Stimulated activated CD4-positive, alpha-beta T cell treated with anti-CD3 and anti-CD28 coated beads, TNF-alpha, amount 100 ng/mL, for 1 hour (primary cell): ENCODE measurements at places on chromosomes 4 and X.

DNA sequence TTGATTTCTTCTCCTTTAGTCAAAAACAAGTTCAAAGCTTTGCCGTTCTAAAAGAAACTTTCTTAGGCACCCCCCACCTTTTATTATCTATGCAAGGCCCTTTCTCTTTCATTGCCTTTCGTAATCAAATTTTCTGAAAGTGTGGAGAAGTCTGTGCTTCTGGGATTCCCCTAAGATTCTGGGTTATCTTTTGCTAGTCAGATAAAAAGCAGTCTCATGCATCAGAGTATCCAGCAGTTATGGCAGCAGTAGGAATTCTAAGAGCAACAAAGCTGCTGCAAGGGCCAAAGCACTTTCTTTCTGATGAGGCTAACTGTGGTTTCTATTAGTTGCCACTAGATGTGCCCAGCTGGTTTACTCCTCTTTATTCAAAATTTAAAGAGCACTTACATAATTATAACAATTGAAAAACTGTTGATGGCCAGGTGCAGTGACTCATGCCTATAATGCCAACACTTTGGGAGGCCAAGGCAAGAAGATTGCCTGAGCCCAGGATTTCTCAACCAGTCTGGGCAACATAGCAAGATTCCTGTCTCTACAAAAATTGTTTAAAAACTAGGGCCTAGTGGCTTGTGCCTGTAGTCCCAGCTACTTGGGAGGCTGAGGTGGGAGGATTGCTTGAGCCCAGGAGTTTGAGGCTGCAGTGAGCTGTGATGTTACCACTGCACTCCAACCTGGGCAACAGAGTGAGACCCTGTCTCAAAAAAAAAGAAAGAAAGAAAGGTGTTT is 296.2 kb downstream of the PAPSS1 start:
- DNase-seq: no peak

DNA sequence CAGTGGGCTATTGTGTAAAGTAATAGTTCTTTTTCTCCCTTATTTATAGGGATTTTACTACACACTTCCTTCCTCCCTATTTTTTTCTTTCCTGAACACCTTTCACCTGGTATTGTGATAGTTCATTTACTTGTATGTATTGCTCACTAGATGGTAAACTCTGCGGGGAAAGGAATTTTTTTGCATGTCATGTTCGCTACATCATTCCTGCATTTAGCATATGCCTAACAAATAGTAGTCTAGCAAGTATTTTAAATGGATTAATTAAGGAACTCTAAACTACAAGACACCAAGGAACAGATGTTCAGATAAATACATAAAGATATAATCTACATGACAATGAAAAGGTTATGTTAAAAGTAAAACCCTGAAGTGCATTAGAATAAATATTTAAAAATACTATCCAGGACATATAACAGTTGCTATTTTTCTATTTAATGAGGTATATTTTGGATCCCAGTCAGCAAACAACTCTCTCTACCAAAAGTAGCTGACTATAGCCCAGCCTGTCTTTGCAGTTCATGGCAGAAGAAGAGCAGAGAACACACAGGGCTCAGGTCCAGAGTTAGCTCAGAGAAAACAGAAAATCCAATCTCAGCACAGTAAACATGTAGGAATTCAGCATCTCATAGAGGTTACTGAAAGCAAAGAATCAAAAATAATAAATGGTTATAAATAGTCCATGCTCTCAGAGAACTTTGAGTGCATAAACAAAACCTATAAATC is 87.8 kb downstream of the PACRGL start:
- no peak for DNase-seq

DNA sequence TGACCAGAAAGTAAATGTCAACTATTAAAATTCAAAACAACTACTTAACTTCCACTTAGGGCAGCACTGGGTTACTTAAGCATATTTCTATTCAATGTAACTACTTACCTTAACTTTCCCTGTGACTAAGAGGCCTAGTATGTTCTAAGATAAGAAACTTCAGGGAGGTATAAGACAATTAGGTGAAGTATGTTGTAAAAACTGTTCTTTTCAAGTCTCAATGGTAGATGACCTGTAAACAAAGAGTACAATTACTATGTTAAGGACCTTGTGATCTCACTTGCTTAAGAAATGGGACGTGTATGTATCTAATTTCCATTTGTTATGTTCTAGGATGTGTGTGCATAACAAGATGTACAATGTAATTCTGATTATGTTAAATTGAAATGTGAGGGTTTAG is 960.5 kb downstream of the CCSER1 start:
- no peak for DNase-seq

GRCh38 chrX:26922278-26922677 is 540.9 kb downstream of the PPP4R3C start:
- DNase-seq: no peak

DNA sequence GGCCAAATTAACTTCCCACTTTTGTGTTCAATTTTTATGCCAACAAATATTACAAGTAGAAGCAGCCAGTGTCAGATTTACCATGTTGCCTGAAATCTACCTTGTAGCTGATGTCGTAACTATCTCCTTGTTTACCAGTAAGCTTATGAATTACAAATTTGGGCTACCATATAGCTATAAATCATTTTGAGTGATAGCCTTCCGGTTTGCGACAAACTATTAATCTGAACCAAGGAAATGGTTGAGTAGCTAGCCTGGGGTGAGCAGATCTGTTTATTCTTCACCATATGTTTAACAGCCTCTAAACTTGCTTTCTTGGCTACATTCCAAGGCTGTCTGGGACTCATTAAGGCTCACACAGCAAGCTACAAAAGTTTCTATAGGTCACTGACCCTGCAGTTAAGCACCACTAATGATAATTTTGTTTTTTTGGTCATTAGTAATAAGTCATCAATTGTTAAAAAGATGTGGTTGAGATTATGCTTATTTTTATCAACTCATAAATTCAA is 218.7 kb upstream of the SPOCK3 start:
- DNase-seq: no peak

- no peak for DNase-seq
Measured at GRCh38 chr4:82525307-82525911, 36.4 kb downstream of the TMEM150C start.

GRCh38 chr4:34271479-34272355 is 1972.6 kb downstream of the ARAP2 start:
- DNase-seq: no peak

DNA sequence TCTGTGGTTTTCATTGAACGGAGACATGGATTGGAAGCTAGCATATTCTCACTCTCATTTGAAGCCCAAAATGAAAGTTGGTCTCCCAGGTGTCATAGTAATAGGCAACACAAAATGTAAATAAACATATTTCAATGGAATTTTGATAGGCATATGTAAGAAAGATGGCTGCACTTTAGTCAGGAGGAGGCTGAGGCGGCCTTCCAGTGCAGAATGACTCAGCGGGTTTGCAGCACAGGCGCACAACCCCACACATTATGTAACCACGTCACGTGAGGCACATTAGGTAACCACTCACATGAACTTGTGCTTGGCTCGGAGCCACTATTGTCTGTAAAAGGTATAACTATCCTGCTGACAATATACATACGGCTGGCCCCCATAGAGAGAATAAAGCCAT is 381.7 kb downstream of the GPAT3 start:
- no peak for DNase-seq

DNA sequence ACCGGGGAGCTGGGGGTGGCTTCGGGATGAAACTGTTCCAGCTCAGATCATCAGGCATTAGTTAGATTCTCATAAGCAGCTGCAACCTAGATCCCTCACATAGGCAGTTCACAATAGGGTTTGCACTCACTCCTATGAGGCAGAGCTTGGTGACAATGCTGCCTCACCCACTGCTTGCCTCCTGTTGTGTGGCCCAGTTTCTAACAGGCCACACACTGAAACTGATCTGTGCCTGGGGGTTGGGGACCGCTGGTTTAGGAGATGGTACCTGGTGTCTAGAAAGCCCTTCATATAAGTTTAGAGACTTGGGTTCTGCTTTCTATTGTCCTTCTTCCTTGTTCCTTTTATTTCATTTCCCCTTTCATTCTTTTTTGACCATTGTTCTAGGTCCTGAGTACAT is 234.2 kb downstream of the FRAS1 start:
- no peak for DNase-seq

DNA sequence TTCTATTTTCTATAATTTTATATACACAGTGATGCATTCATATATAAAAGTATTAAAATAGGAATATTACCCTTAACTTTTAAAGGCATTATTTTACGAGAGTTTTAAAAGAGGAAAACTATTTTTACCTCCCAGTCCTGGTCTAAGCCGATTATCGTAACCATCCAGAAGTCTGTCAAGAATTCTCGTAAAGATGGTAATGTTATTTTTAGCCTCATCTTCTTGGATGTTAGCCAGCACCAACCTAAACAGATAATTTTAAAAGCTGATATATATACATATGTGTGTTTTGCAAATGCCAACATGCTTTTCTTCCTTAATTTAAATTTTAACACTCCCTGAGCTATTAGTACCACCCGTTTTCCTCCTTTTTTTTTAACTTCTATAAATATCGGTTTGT is 4.0 kb downstream of the GABRA2 start:
- no peak for DNase-seq

- DNase-seq: no peak
Measured at GRCh38 chr4:110009550-110009949, 96.9 kb downstream of the EGF start.

- no peak for DNase-seq
Measured at GRCh38 chr4:169201222-169202144, 69.3 kb downstream of the SH3RF1 start.

DNA sequence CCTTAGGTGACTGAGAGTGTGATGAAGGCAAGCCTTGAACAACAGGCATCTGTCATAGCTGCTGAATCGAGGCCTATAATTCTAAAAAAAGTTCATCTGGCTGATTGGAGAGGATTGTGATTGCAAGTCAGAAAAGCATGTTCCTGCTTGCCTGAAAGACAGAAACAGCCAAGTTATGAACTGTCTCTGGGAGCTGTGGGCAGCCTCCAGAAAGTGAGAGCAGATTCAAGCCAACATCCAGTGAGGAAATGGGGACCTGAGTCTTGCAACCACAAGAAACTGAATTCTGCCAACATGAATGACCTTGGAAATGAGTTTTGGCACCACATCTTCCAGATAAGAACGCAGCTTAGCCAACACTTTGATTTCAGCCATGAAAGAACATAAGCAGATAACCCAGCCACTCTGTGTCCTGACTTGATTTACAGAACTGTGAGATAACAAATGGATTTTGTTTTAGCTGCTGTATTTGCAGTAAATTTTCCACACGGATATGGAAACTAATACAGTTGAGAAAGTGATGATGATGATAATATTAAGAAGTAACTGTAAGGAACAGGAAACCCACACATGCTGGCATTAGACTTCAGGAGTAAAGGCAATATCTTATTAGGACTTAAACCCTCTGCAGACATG is 240.3 kb upstream of the NDST3 start:
- DNase-seq: no peak
